ENCODE measurements at places on chromosomes 3 and 15. TPM values are rescaled to one million over a fixed set of nuclear protein-coding genes. Genes with fewer than 3 reads are reported as not detected.

DNA sequence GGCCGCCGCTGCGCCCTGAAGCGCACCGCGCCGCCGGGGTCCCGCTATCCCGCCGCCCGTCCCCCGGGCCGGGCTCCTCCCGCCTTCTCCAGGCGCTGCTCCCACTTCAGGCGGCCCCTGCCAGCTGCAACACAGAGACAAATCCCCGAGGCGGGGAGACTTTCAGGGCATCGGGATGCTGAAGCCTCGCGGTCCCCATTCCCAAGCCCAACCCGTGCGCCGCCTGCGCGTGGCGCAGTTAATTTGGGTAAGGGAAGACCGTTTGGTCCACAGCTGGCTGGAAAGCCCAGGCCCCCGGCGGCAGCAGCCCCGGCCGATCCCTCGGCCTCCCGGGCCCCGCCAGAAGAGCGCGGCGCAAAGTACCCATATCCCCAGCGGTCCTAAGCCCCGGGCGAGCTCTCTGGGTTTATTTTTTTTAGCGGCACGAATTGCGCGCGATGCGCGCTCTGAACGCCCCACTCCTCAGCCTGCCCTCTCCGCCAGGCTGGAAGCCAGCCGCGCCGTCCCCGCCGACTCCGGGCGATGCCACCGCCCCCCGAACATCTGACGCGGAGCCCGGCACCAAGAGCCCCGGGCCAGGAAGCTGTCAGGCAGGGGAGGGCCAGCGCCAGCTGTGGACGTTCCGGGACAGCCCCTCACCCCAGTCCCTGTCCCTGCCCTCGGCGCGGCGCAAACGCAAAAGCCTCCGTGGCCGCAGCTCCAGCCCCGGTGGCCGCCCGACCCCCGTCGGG, 517 bp downstream of the FBN1 start:
- DNase-seq: peak; percentile 50

DNA sequence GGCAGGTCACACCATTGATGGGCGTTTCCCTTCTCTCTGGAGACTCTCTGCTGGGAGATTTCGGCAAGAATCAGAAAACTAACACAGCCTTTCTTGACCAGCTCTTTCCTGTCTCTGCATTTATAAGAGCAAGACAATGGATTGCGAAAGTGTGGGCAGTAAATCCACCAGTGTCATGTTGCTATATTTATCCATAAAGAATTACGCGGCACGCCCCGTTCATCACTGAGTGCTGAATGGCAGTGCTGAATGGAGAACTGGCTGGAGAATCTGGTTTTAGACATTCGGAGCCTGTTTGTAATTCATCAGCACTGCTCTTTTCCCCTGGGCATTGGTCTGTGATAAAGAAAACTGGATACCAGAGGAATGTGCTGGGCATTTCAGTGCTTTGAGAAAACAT, 2.0 kb upstream of the CEMIP start:
- DNase-seq: no peak

SPTBN5 gene
- total RNA-seq: 0.98 TPM

DNA sequence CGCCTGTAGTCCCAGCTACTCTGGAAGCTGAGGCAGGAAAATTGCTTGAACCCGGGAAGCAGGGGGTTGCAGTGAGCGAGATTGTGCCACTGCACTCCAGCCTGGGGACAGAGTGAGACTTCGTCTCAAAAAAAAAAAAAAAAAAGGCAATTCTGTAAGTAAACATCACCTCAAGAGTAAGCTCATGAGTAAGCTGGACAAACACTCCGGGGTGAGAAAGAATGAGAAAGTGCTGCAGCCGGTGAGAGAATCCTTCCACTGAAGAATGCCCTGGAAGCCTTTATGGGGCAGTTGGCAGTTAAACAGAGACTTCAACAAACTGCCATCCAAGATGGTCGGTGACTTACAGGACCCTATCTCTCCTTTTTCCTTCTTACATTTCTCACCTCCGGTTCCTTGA, 47.5 kb downstream of the FEZF2 start:
- DNase-seq: no peak

DNA sequence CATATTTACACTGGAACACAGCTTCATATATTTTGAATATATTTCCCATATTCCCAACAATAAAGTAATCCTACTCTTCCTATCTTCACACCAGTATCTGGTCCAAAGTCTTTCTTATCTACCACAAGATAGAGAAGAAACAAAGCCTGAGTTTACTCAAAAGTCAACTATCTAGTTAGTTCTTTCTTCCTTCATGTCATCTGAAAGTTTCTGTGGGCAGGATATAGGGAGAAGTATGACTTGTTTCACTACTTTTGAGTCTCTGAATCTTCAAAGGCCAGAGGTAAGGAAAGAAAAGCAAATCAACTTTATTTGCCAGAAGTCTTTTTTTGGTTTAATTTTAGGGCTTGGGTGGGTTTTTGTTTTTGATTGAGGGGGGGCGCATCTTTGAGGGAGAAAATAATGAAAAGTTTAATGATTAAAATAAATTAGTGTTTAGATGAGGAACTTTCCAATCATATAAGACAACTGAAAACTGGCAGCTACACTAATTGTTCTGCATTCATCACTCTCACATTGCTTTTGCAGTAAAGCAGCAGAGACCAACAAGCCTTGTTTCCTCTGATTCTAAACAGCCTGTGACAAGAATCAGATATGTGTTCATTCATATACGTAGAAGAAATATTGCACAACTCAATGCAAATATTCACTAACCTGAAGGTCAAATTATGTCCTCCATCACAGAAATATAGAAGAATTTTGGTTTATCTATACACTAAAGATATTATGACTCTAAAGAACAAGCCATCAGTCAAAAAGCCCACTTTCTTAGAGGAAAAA, 421.4 kb downstream of the SHQ1 start:
- no peak for DNase-seq

- no peak for DNase-seq
Measured at GRCh38 chr15:80778621-80778963, 578 bp upstream of the CEMIP start.

GRCh38 chr3:184166671-184167070, 8.0 kb upstream of the AP2M1 start:
- DNase-seq: no peak

DNA sequence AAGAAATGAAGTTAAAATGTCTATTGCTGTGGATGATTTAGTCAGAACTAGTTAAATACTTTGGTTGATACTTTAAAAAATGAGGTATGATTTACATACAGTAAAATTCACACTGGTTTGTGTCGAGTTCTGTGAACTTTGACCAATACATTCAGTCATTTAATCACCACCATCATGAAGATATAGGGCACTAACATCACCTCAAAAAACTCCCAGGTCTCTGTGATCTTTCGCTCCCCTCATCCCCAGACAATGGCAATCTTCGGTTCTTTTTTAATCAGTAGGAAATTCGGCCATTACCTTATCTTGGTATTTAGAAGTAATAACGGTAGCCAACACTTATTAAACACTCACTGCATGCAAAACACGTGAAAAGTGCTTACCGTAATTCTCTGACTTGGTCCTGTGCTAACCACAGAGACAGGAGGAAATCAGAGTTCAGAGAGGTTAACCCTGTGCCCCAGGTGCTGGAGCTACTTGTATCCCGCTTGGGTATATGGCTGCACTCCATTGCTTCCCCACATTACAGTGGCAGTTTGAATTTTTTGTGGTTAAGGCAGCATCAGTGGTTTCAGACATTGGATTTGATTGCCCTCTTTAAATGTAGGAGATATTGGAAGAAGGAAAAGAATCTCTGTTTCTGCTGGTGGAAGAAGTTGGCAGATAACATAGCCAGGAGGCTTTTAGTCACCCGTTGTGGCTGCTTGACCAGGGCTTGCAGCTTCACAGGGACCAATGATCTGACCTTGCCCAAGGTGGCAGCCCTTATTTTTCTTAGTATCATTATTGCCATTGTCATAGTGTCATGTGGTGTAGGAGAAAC, 4.2 kb downstream of the PLCL2 start:
- no peak for DNase-seq

EBLN2 gene
- 1.7 TPM for total RNA-seq

KBTBD13 gene
- total RNA-seq: not detected

- no peak for DNase-seq
Measured at GRCh38 chr3:87792534-87793336, 266.1 kb downstream of the CGGBP1 start.

DNA sequence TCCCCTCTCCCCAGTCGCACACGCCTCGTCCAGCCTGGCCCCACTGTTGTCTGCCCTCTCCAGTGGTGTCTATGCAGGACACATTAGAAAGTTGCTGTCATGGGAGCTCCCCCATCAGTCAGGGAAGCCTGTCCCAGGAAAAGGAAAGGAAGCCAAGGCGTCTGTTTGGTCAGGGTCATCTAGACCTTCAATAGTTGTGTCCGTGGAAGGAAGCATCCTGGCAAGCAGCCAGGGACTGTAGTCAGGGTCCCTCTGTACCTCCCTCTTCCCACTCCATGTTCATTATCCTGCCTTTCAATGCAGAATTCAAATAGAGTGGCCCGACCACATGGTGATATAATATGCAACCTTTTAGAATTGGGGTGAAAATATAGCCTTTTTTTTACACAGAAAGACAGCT, 60.7 kb upstream of the RAB6B start:
- DNase-seq: peak; percentile 55

DNA sequence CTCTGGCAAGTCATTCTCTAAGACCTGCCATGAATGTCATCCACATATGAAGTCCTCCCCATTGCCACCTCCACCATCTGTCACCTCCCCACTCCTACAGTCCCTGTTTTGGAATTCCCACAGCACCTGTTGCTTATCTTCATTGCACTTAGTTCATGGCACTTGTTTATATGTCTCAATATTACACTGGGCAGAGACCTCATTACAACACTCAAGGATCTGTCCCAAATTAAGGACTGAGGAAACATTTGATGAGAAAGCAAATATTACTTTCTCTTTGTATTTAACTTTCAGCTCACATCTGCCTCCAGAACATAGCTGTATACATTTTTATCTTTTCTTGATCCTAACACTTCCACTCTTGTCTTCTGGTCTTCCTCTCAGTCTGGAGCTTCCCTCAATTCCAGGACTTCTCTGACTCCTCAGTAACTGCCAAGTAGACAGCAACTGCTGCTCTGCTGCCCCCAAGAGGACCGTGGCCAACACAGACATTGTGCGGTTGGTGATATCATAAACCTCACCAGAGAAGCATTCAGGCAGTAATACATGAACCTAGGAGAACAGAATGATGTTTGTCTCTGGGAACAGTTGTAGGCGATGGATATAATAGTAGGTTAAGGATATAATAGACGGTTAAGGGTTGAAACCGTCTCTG, 45.0 kb upstream of the FGF12 start:
- DNase-seq: peak; percentile 69

ANKRD63 gene
- not detected for total RNA-seq

DNA sequence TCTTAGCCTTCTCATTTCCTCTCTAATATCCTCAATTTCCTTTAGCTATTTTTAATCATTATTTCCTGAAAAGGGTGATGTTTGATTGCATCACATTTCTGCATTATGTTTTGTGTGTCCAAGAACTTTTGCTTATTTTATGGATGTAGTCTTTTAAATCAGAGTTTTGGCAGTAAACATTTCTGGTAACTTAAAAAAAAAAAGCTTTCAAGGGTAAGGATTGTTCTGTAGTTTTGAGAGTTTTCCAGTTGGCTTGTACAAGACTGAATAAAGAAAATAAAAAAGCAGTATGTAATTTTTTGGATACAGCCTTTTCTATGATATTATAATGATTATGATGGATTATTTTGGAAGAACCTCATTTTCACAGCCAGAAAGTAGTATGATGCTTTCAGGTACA, 99.4 kb downstream of the DHX36 start:
- no peak for DNase-seq

- no peak for DNase-seq
Measured at GRCh38 chr3:134603480-134603879, 47.3 kb downstream of the KY start.

DNA sequence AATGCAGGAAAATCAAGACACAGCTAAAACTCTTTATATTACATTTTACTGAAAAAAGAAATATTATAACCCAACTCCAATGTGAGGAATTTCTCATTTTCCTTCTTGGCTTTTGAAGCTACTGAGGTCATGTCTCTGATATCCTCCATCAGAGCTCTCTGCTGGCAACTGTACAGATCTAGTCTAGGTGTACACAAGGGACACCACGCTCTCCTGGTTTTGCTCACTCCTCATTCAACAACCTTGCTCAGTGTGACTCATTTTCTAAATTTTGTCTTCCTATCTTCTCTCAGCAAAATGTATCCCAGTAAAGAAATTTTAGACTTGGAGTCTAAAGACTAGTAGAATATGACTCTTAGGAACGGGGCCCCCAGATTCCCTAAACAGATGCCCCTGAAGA, 144.3 kb downstream of the KCNMB2 start:
- DNase-seq: no peak

TLR9 gene
- total RNA-seq: not detected

DNA sequence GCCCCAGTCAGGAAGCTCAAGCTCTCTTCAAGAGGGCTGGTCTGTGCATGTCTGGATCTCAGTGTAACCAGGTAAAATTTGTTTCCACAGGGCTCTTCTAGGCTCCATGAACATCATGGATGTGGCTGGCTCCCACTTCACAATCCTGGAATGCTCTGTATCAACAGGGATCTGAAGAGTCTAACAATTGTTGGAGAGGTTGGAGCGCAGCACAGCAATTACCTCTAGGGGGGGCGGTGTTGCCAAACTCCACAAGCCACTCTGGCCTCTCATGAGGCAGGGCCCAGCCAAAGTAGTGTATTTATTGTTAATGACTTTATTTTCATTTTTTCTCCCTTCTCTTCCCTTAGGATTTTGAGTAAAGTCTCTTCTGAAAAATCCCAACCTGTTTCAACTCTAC, 6.1 kb upstream of the EIF2B5 start:
- peak; percentile 34 for DNase-seq

GRCh38 chr3:69871251-69871650, 128.3 kb upstream of the SAMMSON start:
- DNase-seq: no peak

MUSTN1 gene
- total RNA-seq: not detected

DNA sequence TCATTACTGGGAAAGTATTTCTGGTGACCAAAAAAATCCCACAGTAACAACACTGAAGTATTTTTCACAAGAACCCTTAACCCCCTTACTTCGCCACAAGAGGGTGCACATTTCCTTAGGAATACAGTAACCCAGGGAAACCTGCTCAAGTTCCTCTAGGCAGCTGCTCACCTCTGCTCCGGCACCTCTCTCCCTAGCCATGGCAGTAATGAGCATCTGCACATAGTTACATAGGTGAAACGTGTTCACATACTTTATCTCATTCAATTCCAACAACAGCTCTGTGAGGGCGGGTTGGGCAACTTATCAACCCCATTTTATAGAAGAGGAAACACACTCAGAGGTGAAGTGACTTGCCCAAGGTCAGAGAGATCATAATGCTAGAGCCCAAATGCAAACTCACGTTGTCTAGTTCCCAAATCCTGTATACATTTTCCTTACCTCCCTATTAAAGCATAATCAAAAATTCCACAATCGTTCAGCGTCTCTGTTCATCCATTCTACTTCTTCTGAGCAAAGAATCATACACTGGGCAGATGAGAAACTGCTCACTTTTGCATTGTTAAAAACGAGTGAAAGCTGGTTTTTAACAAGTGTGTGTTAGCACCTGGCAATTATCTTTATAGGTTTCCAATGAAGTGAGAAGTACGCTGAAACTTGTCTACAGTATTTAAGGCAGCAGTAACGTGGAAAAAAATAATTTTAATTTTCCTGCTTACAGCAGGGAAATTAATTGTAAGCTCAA, 90.7 kb downstream of the IGF2BP2 start:
- DNase-seq: no peak

PAQR9 gene
- 12.4 TPM for total RNA-seq

Measured in right lobe of liver (tissue), 6 donors.